HS-5 (cell line): ENCODE measurements at places on chromosomes 4 and X.

DNA sequence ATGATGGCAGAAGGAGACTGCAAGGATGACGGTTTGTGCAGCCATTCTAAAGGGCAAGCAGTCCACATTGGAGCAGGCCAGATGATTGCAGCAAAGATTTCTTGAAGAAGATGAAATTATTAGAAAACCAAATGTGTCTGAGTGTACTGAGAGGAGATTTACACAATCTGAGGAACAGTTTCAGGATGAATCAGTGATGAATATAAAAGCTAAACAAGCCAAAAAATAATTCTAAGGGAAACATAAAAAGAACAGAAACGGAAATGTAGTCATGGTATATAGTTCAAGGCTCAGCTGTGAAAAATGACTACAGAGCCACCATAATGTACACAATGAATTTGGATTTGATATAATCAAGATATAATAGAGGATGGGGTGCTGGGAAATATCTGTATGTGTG is 168.5 kb downstream of the PDGFC start:
- DNase-seq: peak; percentile 46

DNA sequence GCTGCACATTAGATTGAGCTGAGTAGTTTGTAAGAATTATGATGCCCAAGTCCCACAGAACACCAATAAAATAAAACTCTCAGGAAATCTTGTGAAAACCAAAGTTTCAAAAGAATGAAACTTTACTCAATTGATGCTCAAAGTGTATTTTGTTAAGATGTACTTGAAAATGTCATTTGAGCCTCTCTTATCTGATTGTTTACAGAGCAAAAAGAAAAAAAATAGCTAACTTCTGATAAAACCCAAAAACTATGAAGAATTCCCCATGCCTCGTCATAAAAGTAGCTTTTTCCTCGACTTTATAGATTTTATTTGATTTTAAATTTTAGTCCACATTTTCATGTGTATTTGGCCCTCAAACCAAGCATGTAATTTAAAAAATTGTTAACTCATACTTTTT is 521.5 kb upstream of the FTHL17 start:
- no peak for DNase-seq

- DNase-seq: no peak
Measured at GRCh38 chr4:109195646-109196045, 106.8 kb downstream of the COL25A1 start.

- DNase-seq: no peak
Measured at GRCh38 chr4:106114270-106114669, 201.7 kb downstream of the TBCK start.

GRCh38 chr4:40301603-40302002 is 33.5 kb upstream of the CHRNA9 start:
- DNase-seq: no peak

- no peak for DNase-seq
Measured at GRCh38 chrX:1384658-1385252, 7.2 kb downstream of the SLC25A6 start.

DNA sequence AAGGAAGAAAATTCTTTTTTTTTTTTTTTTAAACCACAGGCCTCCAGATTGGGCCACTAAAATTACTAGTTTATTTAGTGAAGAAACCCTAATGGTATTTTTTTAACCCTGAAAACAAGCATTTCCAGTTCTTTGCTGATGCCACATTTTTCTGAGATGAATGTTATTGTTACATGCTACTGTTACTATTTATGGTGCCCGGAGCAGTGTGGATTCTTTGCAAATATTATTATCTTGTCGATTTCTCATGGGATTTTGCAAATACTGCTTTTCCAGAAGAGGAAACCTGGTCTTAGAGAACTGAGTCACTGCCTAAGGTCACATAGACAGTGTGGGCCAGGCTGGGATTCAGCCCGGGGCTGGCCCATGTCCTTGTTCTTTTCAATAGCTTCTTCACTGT is 8.7 kb upstream of the ALAS2 start:
- DNase-seq: no peak

- DNase-seq: no peak
Measured at GRCh38 chr4:42515156-42515884, 118.0 kb downstream of the SHISA3 start.

- DNase-seq: no peak
Measured at GRCh38 chr4:122205687-122206086, 53.6 kb downstream of the BLTP1 start.

DNA sequence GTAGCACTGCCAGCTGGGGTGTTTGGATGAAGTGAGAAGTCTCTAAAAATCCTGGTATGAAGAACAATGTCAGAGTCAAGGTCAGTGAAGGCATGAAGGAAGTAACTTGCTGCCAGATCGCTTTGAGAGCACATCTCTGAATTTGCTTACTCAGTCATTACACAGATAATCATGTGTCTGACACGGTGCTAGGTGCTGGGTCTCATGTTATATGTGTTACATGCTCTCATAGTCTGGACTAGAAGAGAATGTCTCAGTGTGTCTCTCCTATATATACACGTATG is 337.9 kb downstream of the ARHGAP10 start:
- no peak for DNase-seq

GRCh38 chrX:104435249-104435648 is 130.8 kb upstream of the IL1RAPL2 start:
- no peak for DNase-seq
